ENCODE measurements at places on chromosomes 1 and 21.

DNA sequence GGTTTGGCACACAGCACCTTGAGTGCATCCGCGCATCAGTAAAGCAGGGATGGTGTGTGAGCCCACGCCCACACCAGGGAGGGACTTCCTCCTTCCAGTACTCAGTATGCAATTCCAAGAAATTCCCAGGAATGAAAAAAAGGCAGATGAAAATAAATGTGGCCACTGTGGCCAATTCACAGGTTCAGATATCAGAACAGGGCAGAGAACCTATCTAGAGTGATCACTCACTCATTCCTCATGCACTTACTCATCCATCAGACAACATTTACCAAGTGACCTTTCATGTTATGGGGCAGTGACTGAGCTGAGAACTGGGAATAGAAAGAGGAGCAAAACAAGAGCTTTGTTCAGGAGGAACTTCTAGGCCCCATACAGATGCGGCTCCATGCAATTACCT, 113.7 kb downstream of the ZSCAN20 start:
- DNase-seq, result no peak

DNA sequence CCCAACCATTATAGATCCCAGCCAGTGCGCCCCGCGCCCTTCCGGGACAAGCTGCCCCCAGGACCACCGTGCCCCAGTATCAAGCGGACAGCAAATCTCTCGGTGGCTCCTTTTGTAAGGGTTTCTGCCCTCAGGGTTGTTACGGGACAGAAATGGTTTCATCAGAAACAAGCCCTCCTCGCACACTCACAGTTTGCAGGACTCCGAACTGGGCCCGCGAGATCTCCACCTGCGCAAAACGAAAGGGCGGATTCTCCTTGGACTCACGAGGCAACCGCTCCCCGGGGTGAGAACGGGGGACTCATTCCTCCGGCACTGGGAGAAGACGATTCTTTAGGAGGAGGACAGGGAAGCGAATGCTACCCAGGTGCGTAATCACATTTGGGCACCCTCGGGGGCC, 51.1 kb upstream of the H6PD start:
- no peak for DNase-seq

DNA sequence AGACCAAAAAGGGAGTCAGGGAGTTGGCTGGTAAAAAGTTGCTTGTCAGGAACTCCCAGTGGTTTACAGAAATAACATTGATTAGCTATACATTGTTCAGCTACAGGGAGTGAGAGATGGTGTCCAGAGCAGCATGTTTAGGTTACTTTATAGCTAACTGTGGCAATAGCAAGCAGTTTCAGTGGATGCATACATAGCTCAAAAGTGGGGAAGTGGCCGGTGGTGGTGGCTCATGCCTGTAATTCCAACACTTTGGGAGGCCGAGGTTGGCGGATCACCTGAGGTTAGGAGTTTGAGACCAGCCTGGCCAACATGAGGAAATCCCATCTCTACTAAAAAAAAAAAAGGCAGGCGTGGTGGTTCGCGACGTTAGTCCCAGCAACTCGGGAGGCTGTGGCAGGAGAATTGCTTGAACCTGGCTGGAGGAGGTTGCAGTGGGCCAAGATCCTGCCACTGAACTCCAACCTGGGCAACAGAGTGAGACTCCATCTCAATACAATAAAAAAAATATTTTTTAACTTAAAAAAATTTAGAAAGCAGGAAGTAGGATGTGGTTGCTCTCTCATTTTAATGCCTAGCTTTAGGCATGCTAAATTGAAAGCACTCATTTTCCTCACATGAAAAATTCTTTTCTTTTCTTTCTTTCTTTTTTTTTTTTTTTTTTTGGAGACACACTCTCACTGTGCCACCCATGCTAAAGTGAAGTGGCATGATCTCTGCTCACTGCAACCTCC, 109.7 kb downstream of the PPIAL4G start:
- DNase-seq, result no peak

DNA sequence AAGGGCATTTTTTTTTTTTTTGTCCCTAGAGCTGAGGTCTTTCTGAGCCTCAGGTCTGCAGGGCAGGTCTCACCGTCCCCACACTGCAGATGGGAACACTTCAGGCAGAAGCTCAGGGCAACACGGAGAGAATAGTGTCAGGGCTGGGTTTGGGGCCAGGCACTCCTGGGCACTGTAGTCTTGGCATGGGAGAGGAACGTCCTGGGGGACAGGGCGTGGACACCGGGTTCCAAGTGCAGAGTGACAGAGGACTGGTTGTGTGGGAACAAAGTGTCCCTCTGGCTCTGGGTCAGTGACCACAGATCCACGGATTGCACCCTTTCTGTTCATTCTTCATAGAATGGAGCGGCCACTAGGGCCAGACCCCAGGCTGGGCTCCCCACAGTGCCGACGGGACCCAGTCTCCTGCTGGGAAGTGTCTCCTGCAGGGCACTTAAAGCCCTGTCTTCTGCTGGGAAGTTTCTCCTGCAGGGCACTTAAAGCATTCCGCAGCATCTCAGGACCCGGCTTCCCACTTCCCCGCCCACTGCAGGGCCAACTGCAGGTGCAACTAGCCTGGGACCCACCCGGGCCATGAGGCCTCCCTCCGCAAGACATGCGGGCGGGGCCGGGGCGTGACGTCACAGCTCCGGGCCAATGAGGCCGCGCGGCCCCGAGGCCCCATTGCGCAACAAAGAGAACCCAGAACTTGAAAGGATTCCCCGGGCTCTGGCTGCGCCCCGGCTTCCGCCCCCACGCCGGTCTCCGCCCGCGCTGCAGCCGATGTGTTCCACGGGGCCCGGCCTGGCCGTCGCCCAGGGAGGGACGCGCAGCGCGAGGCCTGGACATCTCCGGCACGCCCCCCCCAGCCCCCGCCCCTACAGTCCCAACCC, 1.2 kb downstream of the GPR153 start:
- DNase-seq, result peak; percentile 56

GRCh38 chr1:225835856-225836255, 25.9 kb downstream of the EPHX1 start:
- no peak for DNase-seq

GRCh38 chr1:33055210-33056008, 18.7 kb upstream of the AK2 start:
- peak; percentile 95 for DNase-seq

All from Ammon's horn (tissue), 1 donor.